ENCODE measurements at places on chromosomes 7 and 10. TPM values are rescaled to one million over a fixed set of nuclear protein-coding genes. Genes with fewer than 3 reads are reported as not detected.
A peak's percentile ranks its signal among the peaks of the same experiment; 100 is the strongest.

DNA sequence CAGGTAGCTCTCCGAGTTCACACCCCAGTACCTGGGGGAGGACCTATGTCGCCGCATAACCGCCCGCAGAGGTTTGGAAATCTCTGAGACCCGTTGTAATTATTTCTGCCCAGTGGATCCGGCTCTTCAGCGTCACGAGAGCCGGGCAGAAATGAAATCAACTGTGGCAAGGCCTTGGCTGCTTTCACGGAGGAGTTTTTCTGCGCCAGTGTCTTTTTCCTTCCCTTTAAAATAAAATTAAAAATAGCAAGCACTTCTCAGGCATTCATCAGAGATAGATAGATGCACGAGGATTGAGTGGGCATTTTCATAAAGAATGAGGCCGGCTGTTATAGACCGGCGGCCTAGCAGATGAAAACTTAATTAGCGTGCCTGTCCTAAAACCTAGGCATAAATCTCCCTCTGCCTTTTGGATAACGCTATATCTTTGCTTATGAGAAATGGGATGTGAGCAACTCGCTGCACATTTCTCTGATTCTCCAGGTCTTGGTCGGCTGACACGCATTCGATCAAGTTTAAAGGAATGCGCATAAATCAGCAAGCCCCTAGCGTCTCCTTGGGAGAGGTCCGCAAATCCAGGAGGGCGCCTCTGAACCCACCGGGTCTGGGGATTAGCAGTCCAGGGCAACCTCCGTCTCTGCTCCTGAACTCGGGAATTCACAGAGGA, 6.4 kb downstream of the HOXA13 start:
- no peak for DNase-seq

GRCh38 chr10:126094537-126094936, 198.2 kb downstream of the FANK1 start:
- no peak for DNase-seq

- no peak for DNase-seq
Measured at GRCh38 chr7:128909625-128910568, 612 bp downstream of the KCP start.

GRCh38 chr7:130982160-130982638, 248.2 kb upstream of the KLF14 start:
- DNase-seq: no peak

DNA sequence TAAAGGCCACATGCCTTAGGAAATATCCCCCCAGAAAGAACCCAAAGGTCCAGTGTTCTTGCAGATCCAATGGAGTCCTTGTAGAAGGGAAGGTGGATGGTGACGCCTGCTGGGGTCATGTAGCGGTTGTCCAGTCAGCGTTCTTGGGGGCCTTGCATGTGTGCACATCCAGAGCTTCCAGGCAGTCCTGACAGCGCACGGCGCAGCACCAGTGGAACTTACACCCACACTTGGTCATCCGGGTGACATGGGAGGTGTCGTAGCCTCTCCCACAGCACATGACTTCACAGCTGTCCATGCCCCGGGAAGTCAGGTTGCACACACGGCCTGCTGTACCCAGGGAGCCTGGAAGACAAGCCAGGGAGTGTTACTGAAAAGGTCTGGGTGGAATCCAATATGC, 44.8 kb downstream of the WNT2 start:
- DNase-seq: no peak

- no peak for DNase-seq
Measured at GRCh38 chr7:85850381-85850780, 663.5 kb upstream of the SEMA3D start.

- DNase-seq: no peak
Measured at GRCh38 chr10:63574011-63574410, 52.8 kb downstream of the REEP3 start.

DNA sequence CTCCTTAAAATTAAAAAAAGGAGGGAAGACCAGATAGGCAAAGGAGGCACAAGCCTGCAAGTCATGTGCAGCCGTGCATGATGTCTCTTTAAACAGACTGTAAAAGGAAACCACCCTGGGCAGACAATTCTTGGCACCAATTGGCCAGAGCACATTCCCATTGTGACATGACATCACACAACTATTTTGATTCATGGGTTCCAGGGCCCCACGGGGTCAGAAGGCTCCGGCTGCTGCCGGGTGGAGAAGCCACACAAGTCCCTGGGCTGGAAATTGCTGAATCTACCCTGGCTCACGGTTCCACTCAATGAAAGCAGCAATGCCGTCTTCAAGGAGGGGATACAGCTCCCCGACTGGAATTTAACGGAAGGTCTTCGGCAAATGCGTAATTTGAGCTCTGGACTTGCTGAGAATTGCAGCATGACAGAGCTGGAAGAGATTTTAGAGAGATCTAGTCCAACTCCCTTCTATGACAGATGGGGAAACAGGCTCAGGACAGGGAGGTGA, 140.5 kb downstream of the PRKAG2 start:
- DNase-seq: peak; percentile 52

DNA sequence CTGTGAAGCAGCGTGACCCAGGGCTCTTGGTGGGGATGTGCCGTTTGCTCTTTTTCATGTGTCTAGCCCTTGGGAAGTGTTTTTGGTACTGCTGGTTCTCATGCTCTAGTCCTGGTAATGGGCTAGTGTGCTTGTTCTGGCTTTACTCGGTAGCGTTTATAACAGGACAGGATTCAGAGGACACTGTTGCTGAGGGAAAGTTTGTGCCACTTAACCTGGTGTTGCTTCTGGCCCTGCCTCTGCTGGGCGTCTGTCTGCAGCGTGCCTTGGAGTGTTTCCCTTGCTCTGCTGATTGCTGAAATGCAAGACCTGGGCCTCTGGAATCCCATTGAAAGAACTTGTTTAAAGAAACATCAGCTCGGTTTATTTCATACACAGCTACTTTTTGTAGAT, 35.0 kb downstream of the INPP5A start:
- DNase-seq: no peak

WEE2 gene
- not detected for total RNA-seq

PPP1R9A gene
- total RNA-seq: 28.9 TPM
